ENCODE measurements at places on chromosomes 2 and 18.

DNA sequence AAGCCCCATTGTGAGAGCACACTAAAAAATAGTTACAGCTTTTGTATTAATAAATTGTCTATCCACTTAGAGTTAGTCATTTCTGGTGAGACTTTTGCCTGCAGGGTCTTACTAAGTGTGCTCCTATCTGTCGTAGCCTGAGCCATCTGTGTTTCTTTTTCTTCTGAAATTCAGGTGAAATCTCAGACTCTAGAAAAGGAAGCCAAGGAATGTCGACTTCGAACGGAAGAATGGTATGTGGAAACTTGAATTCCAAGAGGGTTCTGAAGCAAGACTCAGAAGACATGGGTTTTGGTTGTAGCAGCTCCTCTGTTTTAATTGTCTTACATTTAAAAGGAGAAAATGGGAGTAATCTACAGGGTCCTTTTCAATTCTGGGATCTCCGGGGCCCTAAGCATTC is 70.0 kb upstream of the STON1 start:
- no peak for DNase-seq

DNA sequence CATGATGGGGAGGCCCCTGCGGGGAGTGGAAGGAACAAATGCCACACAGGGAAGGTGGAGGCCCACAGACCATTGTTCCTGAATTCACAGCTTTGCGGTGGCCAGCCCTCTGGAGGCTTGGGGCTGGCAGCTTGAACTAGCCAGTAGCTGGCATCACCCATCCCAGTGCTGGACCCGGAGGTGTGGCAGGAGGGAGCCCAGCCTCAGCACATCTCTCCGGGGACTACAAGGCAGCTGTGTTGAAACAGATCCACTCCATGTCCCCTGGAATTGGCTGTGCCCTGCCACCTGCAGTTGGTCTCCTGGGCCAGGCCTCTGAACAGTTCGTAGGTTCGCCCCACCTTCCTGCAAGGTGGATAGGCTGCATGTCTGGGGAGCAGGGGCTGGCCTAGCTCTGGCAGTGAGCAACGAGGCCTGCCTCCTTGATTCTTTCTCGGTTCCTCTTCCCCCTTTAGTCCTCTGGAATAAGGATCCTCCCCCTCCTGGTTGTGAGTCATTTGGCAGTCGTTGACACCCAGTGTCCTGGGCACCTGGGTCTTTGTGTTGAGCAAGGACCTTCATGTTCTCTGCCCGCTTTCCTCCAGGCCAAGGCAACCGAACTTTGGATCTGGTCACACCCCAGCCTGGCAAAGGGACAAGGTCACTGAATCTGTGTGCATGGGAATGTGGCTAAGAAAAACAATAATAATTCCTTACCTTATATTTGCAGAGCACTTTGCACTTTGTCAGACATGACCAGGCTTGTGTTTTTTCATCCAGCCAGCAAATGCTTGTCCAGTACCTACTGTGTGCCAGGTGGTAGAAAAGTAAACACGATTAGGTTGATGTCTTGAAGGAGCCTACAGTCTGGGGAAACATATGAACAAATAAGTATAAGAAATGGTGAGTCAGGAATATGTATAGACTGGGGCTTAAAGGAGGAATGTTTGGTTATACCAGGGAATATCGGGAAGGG is 55.0 kb upstream of the MCFD2 start:
- peak; percentile 37 for DNase-seq

DNA sequence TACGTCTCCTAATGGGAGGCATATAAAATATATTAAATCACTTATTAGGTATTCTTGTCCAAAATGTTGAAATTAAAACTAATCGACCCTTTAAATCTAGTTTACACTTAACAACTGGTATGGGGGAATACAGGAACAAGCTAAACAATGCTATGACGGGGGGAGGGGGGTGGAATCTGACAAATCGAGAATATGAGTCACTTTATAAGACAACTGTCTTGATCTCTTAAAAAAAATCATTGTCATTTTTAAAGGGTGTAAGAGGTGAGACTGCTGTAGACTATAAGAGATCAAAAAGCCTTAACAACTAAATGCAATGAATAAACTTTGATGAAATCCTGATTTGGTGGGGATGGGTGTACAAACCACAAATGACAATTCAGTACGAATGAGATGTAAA is 6.0 kb downstream of the MAP3K2 start:
- no peak for DNase-seq

GRCh38 chr2:179129574-179130238 is 79.8 kb upstream of the CCDC141 start:
- DNase-seq, result peak; percentile 13

DNA sequence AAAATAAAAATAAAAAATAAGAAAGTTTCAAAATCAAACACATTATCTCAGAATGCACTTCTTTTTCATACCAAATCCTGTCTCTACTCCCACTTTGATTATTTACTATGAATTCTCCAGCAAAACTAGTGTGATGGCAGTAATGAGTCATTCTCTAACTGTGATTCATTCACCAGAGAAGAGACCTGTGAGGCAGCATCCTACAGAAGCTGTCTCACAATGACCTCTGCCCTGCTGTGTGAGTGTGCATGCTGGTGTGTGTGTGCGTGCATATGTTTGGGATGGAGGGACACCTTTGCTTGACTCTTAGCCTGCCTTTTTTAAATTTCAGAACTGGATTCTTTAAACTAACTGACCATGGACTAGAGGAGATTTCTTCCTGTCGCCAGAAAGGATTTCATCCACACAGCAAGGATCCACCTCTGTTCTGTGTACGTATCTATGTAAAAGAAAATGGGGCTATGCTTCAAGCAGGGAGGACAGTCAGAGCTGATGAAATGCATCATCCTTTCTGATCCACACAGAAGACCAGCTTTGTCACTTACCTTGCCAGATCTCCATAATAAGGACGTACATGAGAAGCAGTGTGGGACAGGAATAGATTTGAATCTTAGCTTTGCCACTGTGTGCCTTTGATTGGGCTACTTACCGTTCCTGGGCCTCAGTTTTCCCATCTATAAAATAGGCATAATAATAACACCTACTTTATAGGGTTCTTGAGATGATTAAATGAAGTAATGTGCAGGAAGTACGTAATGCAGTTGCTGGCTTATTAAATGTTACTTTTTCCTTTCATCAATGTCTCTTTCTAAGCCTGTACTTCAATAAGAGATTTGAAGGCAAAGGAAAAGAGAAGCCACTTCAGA is 31.2 kb downstream of the STAMBP start:
- peak; percentile 85 for DNase-seq

DNA sequence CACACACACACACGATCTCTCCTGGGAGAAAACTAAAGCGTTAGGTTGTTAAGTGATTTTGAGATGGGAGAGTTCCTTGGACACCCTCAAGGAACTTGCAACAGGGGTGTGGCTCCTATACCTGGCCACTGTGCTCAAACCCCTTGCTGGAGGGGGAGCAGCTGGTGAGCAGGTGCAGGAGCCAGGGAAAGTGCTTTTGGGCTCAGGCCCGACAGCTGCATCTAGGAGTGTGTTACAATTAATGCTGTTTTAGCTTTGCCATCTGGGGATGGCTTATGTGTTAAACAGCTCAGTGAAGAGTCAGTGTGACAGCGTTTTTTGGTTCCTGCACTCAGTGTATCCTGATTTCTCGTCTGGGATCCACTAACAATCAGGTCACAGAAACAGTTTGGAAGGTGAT is 510.8 kb downstream of the TRIB2 start:
- DNase-seq, result no peak

GRCh38 chr2:208541461-208541988 is 134.9 kb downstream of the PTH2R start:
- DNase-seq, result no peak

- peak; percentile 93 for DNase-seq
Observed at GRCh38 chr2:231557571-231558217, 27.4 kb upstream of the NMUR1 start.

- DNase-seq, result no peak
Observed at GRCh38 chr18:12031181-12031580, 49.9 kb downstream of the IMPA2 start.

GRCh38 chr2:54103454-54104314 is 11.7 kb upstream of the ACYP2 start:
- peak; percentile 78 for DNase-seq

- no peak for DNase-seq
Observed at GRCh38 chr2:200310545-200310971, 4.1 kb downstream of the SPATS2L start.

DNA sequence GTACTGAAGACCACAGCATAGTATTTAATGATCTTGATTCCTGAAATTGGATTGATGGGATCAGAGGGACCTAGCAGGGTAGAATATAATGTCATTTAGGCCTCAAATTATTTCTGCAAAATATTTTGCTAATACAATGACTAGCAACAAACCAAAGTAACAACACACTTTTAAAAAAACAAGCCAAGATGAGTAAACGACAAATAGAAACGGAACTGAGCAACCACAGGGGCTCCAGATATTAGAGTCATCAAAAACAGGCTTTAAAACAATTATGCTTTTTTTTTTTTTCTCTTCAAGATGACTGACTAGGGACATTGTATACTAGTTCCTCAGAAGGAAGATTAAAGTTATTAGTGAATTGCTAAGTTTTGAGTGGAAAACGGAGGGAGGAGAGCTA is 447.1 kb upstream of the MMADHC start:
- DNase-seq, result no peak

GRCh38 chr2:66318009-66318561 is 116.8 kb upstream of the MEIS1 start:
- no peak for DNase-seq

GRCh38 chr2:172996387-172996961 is 79.2 kb upstream of the MAP3K20 start:
- no peak for DNase-seq

DNA sequence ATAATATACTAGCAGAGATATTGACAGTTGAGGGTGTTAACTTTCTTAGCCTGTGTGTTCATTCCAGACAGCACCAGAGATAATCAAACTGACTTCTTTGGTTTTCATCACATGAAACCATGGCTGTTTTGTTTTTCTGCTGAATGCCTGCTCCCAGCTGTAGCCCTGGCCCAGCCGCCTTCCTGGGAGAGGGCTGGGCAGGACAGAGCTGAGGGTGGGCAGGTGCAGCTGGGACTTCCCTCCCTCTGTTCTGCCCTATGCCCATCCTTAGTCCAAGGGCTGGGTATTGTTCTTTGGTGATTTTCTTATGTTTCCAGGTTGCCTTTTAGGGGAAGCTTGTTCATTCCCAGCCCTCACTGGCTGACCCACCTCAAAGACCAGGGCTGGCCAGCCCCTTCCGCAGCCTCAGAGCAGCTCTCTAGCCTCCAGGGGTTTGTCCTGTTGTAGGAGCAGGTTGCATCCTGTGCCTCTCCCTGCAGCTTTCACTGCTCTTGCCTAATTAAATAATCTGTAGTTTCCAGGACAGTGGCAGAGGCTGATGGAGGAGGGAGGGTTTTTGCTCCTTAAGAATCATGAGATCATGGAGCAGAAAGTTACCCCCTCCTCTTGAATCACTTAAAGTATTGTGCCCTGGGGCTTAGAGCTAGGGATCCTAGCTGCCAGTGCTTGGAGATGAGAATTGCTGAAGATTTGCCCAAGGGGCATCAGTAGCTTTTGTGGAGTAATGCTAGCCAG is 61.4 kb downstream of the MTCL1 start:
- DNase-seq, result no peak

GRCh38 chr2:180015951-180016709 is 9.0 kb upstream of the CWC22 start:
- DNase-seq, result peak; percentile 74

DNA sequence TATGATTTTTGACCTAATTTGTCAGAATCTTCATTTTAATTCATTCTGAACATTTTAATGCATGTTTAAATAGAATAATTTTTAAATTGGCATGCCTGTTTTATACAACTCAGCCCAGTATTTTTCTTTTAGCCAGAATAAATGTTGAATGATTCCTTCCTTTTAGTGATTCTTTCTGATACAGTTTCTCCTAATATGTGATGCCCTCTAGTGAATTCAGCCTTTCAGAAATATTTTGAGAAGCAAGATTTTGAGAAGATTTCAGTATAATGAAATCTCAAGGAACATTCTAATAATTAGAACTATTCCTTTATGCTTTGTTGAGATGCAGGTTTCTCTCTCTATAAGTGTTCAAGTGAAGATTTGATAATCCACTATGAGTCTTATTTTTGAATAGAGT is 28.5 kb downstream of the LCLAT1 start:
- DNase-seq, result no peak

- DNase-seq, result no peak
Observed at GRCh38 chr18:58776084-58776483, 88.6 kb upstream of the ZNF532 start.

DNA sequence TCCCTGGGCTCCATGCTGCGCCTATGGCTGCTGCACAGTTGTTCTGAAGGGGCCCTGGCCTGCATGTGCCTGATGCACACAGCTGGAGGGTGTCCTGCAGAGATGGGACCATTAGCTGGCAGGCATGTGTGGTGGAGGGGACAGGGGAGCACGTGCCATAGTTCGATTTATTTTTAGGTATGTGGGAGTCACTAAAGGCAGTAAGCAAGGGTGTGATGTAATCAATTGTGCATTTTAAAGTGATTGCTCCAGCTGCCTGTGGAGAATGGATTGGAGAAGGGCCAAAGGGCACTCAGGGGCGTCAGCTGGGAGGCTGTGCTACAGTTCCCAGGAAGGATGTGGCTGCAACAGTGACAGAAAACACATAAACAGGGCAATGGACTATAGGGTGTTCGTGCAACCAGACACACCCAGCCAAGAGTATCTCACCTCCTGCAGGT is 205.1 kb downstream of the ARL4C start:
- peak; percentile 64 for DNase-seq

DNA sequence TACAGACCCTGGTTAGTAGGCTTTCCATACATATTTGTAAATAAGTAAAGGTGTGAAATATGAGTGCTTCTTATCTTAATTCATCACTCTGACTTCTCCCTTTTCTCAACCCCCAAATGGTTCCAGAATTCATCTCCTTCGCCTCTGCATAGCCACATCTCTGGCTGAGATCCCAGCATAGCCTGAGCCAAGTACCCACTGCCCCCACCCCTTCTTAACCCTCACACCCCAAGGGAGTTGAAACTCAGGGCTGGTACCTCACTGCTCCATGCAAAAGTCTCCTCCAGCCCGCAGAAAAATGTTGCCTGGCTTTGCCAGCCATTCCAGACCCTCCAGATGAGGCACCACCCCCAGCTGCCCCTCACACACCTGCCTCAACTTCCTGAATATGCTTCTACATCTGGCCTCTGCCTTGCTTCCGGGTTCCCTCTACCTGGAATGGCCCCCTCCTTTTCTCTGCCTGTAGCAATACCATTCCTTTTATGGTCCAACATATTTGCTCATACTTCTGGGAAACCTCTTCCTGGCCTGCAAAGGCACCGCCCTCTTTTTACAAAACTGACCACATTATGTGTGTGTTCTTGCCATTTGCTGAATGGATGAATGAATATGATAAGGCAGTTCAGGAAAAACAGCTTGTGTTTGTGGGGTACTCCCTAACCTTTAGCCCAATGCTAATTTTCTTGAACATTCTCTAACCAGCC is 112.8 kb downstream of the CELF4 start:
- DNase-seq, result peak; percentile 47

DNA sequence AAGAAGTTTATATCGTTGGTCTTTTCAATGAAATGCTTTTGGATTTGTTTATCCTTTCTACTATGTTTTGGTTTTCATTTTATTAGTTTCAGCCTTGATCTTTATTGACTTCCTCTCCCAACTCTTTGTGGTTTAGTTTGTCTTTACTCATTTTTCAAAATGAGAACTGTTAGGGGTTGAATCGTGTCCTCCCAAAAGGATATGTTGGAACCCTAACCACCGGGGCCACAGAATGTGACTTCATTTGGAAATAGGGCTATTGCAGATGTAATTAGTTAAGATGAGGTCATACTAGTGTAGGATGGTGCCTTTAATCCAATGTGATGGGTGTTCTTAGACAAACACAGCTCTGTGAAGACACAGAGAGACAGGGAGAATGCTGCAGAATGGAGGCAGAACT is 60.4 kb upstream of the IL1R2 start:
- no peak for DNase-seq
